Astrocyte (in vitro differentiated cells and primary cell): ENCODE measurements at places on chromosomes 4 and X. TPM values are rescaled to one million over a fixed set of nuclear protein-coding genes. Genes with fewer than 3 reads are reported as not detected.
A peak's percentile ranks its signal among the peaks of the same experiment; 100 is the strongest.

- H3K27ac ChIP-seq, result no peak overlapping the region
- DNase-seq, result no peak
- H3K36me3 ChIP-seq, result no peaks in the 10 kb centered on the region
- no peak overlapping the region for H3K4me3 ChIP-seq
- H3K27me3 ChIP-seq, result no peaks in the 10 kb centered on the region
Measured at GRCh38 chrX:68511255-68511654, 12.4 kb downstream of the YIPF6 start.

DNA sequence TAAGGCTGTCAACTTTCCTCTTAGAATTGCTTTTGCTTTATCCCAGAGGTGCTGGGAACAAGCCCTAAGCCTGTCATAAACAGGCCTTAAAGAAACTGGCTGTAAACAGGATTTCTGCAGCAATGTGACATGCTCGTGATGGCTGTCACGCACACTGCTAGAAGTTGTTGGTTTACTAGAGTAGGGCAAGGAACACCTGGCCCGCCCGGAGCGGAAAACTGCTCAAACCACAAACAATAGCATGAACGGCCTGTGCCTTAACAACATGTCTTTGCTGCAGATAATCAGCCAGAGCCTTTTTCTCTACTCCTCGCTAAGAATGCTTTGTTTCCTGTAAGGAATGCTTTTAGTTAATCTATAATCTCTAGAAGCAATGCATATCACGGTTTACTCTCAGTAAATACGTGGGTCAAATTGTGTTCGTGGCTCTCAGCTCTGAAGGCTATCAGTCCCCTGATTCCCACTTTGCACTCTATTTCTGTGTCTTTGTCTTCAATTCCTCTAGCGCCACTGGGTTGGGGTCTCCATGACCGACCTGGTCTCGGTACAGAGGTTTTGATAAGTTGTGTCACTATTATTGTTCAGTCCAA, 318.3 kb downstream of the GLUD2 start:
- no peak for DNase-seq
- no peaks in the 10 kb centered on the region for H3K27me3 ChIP-seq
- H3K27ac ChIP-seq, result no peak overlapping the region
- no peaks in the 10 kb centered on the region for H3K36me3 ChIP-seq

DNA sequence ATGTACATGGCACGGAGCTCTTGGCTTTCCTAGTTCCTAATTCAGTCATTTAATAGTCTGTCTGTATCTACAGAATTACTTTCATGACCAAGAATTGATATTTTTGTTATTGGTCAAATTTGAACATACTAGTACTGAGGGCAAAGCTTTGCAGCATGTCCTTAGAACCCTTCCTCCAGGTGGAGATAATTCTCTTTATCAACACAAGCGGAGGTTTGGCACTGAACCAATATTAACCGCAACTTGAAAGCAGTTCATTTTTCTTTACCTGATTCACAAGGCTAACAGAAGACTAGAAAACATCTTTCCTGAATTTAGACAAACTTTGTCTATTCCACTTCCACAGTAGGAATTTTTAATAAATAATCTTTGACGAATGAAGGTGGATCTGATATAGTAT, 73.8 kb downstream of the TACR3 start:
- H3K27ac ChIP-seq, result no peak overlapping the region
- H3K27me3 ChIP-seq, result no peaks in the 10 kb centered on the region
- DNase-seq, result no peak
- no peak overlapping the region for H3K4me3 ChIP-seq
- H3K36me3 ChIP-seq, result no peaks in the 10 kb centered on the region

DNA sequence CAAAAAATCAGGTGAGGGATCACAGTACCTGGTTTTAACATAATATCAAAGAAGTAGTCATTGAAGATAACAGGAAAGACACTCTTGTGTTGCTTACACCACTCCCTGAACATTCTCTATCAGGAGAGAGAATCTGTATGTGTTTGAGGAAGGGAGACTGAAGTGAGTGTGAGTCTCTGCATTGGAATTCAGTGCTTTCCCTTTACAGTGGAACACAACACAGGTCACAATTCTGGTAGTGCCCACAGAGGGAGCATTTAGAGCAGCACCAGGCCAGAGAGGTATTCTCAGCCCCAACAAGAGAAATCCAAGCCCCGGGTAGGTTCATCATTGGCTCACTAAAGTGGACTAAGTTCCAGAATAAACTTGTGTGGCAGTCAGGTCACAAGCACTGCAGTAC, 64.7 kb upstream of the UBQLN2 start:
- H3K4me3 ChIP-seq, result no peak overlapping the region
- H3K36me3 ChIP-seq, result no peaks in the 10 kb centered on the region
- no peak overlapping the region for H3K27ac ChIP-seq
- no peaks in the 10 kb centered on the region for H3K27me3 ChIP-seq
- no peak for DNase-seq
- no peaks in the 10 kb centered on the region for H3K4me1 ChIP-seq

DNA sequence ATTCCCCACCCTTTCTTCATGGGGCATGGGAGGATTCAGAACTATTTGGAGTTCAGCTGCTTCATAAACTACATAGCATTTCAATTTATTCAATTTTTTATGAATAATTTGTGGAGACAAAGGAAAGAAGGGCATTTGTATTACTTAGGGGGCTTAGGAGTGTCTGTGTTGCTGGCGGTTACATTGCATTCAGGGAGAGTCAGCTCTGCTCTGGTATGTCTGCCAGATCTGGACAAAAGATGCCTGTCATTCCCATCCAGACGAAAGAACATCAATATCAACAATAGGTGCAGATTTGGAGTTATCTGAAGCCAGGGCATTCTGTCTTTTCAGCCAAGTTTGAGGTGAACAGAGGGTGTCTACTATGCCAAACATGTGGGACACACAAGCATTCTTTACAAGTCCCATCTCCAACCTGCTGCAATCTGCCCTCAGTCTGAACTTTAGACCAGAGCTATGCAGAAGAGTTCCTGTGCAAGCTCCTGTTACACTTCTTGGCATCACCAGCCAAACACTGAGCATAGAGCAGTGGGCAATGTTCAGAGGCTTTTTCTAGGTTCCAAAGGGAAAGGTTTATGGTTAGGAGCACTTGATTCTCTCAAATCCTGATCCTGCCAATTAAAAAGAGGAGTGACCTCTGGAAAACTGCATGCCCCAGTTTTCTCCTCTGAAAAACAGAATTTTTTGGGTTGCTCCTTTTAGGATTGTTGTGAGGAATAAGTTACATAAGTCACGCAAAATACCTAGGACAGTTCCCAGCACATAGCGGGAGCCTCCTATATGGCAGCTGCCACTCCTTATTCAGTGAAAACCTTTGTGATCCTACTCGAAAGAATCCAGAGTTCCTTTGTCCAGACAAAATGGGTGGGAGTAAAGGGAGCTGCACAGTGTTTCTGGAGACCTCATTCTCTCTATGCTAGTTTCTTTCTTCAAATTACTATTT, 719.5 kb upstream of the SLIT2 start:
- H3K4me3 ChIP-seq, result no peak overlapping the region
- no peaks in the 10 kb centered on the region for H3K27me3 ChIP-seq
- no peaks in the 10 kb centered on the region for H3K4me1 ChIP-seq
- no peak overlapping the region for H3K27ac ChIP-seq
- no peaks in the 10 kb centered on the region for H3K36me3 ChIP-seq
- DNase-seq, result peak; percentile 74

DNA sequence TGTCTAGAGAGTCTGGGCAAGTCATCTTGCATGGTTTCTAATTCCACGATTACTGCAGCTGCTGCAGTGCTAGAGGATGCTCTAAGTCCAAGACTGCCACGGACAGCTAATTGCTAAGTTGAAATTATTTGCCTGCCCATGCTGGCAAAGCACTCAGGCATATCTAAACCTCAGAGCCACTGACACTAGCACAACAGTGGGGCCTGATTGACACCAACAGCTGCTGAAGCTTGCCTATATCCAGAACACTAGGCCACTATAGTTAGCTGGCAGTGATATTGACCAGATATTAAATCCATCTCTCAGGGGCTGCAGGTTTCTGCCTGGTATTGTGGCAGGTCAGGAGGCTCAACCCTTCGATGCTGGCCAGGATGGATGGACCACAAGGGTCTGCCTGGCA, 103.9 kb downstream of the DCAF12L1 start:
- H3K27me3 ChIP-seq, result no peaks in the 10 kb centered on the region
- no peak for DNase-seq
- no peak overlapping the region for H3K4me3 ChIP-seq
- no peaks in the 10 kb centered on the region for H3K36me3 ChIP-seq
- H3K4me1 ChIP-seq, result no peaks in the 10 kb centered on the region
- H3K27ac ChIP-seq, result no peak overlapping the region

GRCh38 chr4:128639541-128640270, 169.8 kb upstream of the JADE1 start:
- peak; percentile 35 for DNase-seq
- no peaks in the 10 kb centered on the region for H3K27me3 ChIP-seq
- no peaks in the 10 kb centered on the region for H3K36me3 ChIP-seq
- H3K4me3 ChIP-seq, result no peak overlapping the region

ADH1A gene
- total RNA-seq, result not detected in 2 replicates

RTL9 gene
- total RNA-seq, result 0.91 and 0.94 TPM in 2 replicates

MAGEA10 gene
- not detected in 2 replicates for total RNA-seq

XPNPEP2 gene
- total RNA-seq, result not detected in 2 replicates

PDGFRA gene
- total RNA-seq, result 9.2 and 12.6 TPM in 2 replicates
